ENCODE measurements at places on chromosomes 12 and 14.

DNA sequence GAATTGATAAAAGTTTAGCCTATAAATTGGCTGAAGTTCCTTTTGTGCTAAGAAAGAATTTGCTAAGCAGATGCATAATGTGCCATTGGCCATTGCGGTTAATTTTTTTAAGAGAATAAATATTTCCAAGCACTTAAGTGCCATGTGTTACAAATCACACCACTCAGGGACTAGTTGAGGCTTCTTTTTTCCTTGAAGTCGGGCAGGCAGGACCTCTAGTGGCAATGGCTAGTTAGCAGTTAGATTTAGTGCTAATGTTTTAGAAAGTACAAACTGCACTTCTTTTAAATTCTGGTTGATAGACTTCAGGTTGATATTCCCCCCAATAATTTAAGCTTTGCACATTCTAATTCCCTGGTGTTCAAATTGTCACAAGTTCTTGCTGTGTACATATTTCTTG, 294.3 kb downstream of the APAF1 start:
- DNase-seq = no peak

DNA sequence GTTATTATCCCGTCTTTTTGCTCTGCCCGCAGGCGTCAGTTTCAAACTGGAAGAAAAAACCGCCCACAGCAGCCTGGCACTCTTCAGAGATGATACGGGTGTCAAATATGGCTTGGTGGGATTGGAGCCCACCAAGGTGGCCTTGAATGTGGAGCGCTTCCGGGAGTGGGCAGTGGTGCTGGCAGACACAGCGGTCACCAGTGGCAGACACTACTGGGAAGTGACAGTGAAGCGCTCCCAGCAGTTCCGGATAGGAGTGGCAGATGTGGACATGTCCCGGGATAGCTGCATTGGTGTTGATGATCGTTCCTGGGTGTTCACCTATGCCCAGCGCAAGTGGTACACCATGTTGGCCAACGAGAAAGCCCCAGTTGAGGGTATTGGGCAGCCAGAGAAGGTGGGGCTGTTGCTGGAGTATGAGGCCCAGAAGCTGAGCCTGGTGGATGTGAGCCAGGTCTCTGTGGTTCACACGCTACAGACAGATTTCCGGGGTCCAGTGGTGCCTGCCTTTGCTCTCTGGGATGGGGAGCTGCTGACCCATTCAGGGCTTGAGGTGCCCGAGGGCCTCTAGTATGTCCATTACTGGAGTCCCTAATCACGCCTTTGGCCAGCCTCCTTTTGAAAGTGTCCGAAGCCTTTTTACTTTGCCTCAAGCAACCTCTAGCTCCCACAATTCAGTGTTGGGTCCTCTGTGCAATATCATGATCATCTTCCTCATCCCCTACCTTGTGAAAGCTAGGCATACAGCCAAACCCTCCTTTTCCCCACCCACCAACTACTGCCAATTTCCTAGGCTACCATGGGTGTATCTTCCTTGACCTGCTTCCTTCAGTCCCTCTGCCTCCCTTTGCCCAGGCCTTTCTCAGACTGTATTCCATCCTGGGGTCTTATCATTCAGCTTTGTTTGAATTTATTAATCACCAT, 891 bp downstream of the SPRYD4 start:
- no peak for DNase-seq

DNA sequence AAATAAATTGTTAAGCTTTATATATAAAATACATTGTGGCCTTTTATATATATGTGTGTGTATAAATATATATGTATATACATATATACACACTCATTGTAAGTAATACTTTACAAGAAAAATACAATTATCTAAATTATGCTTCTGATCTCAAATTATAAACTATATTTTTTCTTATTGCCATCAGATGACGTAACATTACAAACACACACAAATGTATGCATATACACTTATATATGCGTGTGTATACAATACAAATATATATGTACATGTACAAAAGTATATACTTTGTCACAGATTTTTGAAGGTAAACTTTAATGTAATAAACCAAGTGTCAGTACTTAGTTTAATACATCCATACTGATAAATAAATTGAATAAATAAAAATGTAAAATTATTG, 278.9 kb upstream of the LMO3 start:
- no peak for DNase-seq

- no peak for DNase-seq
Observed at GRCh38 chr12:106303202-106303820, 778 bp downstream of the TCP11L2 start.

DNA sequence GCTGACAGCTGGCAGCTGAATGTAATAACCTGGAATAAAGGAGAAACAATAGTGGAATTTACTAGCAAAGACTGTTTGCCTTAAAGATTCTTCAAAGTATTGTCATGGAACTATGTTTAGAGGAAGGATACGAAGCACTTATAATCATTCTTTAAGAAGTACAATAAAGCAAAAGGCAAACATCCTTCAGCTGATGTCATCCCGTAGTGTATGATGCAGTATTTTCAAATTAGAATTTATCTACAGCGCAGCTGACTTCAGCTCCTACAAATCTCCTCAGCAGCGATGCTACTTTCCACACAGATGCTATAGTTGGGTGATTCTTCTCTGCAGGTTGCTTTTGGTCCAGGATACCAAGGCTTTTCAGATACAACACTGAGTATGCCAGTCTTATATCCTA, 31.5 kb downstream of the CLEC1A start:
- no peak for DNase-seq

DNA sequence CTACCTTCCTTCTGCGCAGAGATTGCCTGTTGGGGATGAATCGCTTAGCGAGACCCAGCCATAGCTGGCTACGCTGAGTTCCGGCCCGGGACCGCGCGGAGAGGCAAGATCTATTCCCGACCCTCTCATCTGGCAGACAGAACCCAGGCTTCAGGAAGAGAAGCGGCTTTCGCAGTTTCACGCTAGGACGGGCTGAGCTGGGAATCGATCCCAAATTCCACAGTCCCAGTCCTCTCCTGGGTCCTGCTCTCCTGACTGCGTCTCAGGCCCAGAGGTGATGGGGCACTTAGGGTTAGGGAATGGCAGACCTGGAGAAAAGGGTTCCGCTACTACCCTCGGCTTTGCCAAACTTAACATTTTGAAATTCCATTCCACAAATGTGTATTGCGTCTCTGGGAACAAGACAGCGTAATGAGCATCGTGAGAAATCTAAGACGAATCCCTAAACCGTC, 2.8 kb downstream of the PTPN21 start:
- DNase-seq = no peak

DNA sequence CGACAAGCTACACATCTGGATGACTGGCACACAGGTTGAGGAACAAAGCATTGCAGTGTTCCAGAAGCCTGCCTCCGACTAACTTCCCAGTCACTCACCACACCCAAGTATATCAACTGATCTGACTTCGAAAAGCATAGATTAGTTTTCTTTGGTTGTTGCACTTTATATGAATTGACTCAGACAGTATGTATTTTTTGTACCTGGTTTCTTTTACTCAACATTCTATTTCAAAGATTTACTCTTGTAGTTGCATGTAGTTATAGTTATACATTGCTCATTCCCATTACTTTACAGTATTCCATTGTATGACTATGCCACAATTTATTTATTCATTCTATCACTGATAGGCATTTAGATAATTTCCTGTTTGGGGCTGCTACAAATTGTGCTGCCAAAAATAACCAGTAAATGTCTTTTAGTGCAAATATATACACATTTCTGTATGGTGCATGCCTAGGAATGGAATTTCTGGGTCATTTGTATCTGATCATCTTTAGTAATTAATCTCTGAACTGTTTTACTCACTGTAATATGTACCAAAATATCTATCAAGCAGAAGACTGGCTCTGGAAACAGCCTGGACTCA, 17.8 kb downstream of the PLCZ1 start:
- DNase-seq = no peak

DNA sequence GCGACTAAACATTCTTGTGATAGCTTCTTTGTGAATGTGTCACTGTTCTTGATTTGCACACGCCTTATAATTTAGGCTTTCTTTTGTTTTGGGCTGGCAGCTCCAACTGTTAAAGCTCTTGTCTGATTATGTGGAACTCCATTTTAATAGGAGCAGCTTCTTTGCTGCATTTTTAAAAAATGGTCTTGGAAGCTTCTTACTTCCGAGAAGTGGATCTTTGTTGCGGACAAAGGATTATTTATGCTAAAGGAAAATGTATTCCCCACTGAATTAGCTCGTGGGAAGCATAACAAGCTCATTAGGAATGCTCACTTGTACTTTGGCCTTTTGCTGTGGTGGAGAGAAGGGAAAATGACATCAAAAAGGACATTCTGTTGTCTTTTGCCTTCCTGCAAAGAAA, 20.0 kb downstream of the GAS2L3 start:
- no peak for DNase-seq

GRCh38 chr12:41959271-41959670, 185.4 kb downstream of the GXYLT1 start:
- no peak for DNase-seq

DNA sequence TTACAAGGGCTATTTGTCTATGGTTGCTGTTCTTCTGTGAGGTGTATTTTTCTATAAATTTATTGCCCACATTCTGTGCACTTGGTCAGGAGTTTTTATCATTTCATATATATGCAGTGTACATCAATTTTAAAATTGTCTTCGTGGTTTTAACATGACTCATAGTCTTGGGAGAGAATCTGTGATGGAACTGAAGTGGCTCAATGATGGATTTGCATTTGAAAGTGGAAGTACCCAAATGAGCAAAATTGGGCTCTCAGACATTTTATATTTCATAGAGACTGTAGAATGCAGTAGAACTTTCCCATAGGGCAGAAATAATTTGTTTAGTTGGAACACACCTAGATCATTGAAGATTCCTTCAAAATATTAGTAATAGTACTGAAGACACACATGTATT, 1.9 kb upstream of the SCFD1 start:
- DNase-seq = no peak

GRCh38 chr14:102457509-102457908, 52.1 kb downstream of the ANKRD9 start:
- DNase-seq = no peak

All from NCI-H187 treated with DMSO at 0.1 percent for 48 hours (cell line).